T-helper 2 cell treated with Interferon-gamma antibody and Interleukin-4, amounts not matched to agents 5 μg/mL and 100 μg/mL, for 36 hours (primary cell): ENCODE measurements at places on chromosomes 12 and 14.

DNA sequence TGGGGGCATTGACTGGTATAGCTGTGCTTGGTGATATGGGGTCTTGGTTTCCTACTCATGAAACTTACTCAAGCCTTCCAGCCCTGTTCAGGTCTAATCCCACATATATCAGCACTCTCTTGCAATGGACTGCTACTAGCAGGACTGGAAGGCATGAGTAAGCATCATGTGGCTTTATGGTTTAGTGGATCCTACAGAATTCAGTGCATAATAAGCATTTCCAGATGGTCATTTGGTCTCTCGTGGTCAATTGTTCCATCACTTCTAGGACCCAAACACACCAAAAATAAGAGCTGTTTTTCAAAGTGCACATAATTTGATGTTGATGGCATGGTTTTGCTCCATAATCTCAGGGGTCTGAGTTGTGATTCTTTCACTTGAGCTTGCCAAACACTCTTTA lies 114.4 kb downstream of the LMNTD1 start:
- DNase-seq = no peak

- DNase-seq = no peak
Observed at GRCh38 chr14:22432348-22432976, 156.6 kb downstream of the DAD1 start.

- DNase-seq = no peak
Observed at GRCh38 chr12:132835076-132836025, 6.7 kb upstream of the GOLGA3 start.

DNA sequence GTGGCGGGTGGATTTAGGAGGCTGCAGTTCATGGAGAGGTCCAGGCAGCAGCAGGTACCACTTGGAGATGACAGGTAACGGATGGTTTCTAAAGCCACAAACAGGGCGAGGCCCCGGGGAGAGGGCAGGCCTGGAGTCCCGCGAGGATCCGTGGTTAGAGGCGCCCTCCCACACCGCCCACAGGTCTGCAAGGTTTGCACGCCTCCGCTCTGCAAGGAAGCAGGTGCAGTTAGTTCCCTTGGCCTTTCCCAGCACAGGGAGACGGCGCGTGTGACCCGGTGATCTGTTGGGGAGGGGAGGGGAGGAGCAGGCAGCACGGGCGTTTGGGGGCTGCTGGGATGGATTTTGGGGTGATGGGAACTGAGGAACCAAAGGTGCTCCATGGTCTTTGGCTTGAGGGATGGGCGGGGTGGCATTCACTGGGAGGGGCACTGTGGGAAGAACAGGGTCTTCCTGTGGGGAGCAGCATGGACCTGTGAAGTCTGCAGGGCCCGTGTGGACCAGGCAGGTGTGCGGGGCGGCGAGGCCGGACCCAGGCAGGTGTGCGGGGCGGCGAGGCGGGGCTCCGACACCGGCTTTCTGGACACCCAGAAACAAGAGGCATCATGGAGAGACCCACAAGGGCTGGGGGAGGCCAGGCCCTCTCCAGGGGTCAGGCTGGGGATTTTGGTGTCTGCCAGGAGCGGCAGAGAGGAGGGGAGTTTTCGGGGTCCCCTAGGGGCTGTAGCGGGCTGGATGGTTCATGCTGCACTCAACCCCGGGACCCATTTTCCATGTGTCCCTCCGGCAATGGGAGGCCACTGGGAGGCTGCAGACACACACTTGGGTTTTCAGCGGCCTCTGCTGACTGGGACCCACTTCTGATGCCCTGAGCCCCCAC lies 29.1 kb downstream of the NOC4L start:
- no peak for DNase-seq

DNA sequence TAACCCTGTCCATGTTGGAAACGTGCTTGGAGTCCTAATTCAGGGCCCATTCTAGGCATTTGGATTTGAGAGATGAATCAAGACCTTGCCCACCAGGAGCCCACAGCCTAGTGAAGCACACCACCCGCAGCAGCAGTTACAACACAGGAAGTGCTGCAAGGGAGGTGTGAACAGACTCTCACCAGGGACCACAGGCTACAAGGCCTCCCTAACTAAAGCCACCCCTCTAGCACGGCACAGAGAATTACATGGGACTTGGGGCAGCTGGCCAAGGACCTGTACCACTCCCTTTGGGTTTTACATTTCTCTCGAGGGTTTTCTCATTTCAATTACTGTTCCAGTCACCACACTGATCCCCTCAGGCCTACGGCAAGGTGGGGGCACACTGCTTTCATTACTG lies 49.5 kb upstream of the FOXN3 start:
- no peak for DNase-seq

DNA sequence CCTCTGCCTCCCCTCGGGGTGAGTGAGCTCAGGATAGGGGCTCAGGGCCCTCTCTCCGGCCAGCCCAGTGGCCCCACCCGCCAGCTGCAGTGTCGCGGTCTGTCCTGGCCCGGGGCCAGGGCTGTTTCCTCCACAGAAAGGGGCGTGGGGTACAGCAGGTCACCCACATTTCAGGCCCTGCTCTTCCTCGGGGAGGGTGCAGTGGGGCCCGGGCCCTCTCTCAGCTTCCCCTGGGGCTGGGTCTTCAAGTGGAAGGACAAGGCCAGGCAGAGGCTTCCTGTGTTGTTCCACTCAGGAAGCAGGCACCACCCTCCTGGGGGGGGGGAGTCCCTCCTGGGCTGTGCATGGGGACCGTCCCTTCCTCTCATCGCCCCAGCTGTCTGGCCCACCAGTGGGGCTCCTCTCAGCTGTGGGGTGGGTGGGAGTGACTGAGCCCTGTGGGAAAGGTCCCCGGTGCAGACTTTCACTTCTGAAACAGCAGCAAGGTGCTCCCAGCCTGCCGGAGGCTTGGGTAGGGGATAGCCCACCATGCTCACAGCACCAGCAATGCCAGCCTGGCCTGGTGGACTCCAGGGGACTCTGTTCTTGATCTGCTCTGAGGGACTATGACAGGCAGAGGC lies 3.7 kb downstream of the GPR132 start:
- DNase-seq = peak; percentile 54

DNA sequence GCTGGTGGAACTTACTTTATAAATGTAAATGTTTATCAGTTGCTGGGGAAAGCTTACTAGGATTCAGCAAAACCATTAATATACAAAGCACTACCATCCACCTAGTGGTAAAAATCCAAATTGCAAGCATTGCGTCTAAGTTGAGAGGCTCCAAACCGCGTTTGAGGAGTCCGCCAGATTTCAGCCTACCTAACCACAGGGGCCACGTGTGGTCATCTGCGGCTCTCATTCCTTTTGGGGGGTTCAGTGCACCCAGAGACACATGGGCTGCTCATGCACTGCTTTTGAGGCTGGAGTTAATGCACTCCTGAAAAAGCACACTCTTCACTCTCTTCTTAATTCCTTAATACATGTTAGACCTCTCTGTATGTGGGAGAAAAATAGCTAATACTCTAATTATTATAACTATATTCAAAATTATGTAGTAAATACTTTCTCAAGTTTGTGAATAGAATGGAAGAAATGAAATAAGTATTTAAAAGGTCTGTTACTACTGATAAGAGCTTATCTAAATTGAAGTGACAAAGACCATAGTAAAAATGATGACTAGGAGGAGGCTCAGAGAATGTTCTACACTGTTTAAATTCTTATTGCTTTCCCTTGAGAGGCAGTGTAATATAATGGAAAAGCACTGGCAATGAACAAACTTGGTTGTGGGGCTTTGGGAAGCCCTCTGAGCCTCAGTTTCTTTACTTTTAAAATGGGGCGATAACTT lies 41.4 kb upstream of the MANSC4 start:
- peak; percentile 14 for DNase-seq

GRCh38 chr12:42428850-42429249 lies 102.9 kb downstream of the PPHLN1 start:
- DNase-seq = no peak
